ENCODE measurements at places on chromosomes 11 and 22.

GRCh38 chr11:134388590-134388989, 23.5 kb downstream of the B3GAT1 start:
- H3K4me1 ChIP-seq, result peaks cover 4% of the 10 kb centered on the region
- H3K27ac ChIP-seq, result no peak overlapping the region
- H3K36me3 ChIP-seq, result no peaks in the 10 kb centered on the region
- no peaks in the 10 kb centered on the region for H3K27me3 ChIP-seq

GRCh38 chr22:22798232-22798616, 89.4 kb upstream of the IGLL5 start:
- no peaks in the 10 kb centered on the region for H3K36me3 ChIP-seq
- H3K27ac ChIP-seq, result no peak overlapping the region
- H3K4me1 ChIP-seq, result no peaks in the 10 kb centered on the region
- no peak overlapping the region for H3K4me3 ChIP-seq
- peaks cover 78% of the 10 kb centered on the region for H3K27me3 ChIP-seq

DNA sequence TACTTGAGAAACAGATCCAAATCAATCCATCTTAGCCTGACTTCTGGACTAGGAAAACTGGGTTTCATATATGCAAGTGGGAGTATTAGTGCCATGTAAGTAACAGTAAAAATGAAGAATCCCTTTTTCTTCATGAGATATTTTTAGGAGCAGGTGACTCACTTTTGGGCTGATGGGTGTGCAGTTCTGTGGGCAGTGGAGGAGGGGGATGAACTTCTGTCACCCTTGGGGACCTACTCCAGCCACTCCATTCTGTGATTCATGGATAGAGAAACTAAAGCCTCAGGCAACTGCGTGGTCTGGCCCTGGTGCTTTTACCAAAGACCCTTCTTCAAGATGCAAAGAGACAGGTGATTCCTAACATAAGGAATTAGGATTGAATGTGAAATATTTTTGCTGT, 208.6 kb upstream of the NARS2 start:
- no peaks in the 10 kb centered on the region for H3K27me3 ChIP-seq
- H3K27ac ChIP-seq, result no peak overlapping the region
- peaks cover 18% of the 10 kb centered on the region for H3K4me1 ChIP-seq
- H3K36me3 ChIP-seq, result no peaks in the 10 kb centered on the region

GRCh38 chr22:43207849-43208702, 21.1 kb upstream of the TTLL12 start:
- no peaks in the 10 kb centered on the region for H3K27me3 ChIP-seq
- no peak overlapping the region for H3K4me3 ChIP-seq
- H3K4me1 ChIP-seq, result no peaks in the 10 kb centered on the region
- DNase-seq, result no peak
- no peak overlapping the region for H3K27ac ChIP-seq
- no peaks in the 10 kb centered on the region for H3K36me3 ChIP-seq

DNA sequence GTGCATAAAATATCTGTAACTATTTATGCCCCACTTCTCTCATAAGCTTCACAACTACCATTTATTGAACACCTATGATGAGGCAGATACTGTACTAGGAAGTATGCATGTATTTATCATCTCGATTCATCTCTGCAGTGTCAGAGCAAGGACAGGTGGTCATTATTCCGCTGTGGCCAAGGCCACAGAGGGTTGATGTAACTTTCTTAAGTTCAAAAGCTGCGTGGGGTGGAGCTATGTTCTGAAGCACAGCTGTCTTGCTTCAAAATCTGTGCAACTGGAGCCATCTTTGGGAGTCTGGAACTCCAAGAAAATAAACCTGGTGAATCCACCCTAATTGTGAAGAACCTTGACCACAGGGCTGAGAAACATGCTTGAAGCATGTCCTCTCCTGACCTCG, 60.2 kb upstream of the HMGXB4 start:
- no peak overlapping the region for H3K4me3 ChIP-seq
- no peak overlapping the region for H3K27ac ChIP-seq
- peaks cover 56% of the 10 kb centered on the region for H3K27me3 ChIP-seq

- no peaks in the 10 kb centered on the region for H3K4me1 ChIP-seq
- no peak for DNase-seq
- no peak overlapping the region for H3K27ac ChIP-seq
- no peak overlapping the region for H3K4me3 ChIP-seq
- H3K27me3 ChIP-seq, result no peaks in the 10 kb centered on the region
- H3K36me3 ChIP-seq, result no peaks in the 10 kb centered on the region
Observed at GRCh38 chr11:60389279-60389910, 6.9 kb upstream of the MS4A14 start.

DNA sequence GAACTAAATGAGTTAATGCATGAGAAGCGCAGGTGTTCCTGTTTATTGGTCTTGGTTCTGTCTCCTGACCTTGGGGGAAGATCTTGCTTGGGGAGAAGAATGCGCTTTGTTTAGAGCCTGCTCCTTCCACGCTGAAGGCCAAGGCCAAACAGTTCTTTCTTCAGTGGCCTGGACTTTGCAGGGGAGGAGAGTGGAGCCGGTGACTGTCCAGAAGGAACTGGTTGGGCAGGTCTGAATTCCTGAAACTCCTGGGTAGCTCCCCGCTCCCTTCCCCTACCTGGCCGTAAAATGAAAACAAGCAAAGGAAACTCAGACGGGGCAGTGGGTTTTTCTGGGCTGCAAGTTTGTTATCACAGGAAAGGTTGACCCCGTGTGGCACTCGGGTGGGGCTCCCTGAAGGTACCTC, 3.6 kb downstream of the ARHGAP8 start:
- no peak overlapping the region for H3K4me3 ChIP-seq
- H3K4me1 ChIP-seq, result no peaks in the 10 kb centered on the region
- H3K27me3 ChIP-seq, result peaks cover 60% of the 10 kb centered on the region
- H3K27ac ChIP-seq, result no peak overlapping the region
- DNase-seq, result no peak
- no peaks in the 10 kb centered on the region for H3K36me3 ChIP-seq

GRCh38 chr11:2523821-2524391, 79.1 kb downstream of the KCNQ1 start:
- no peak overlapping the region for H3K27ac ChIP-seq
- no peaks in the 10 kb centered on the region for H3K36me3 ChIP-seq
- H3K4me1 ChIP-seq, result no peaks in the 10 kb centered on the region
